Stimulated activated CD8-positive, alpha-beta memory T cell treated with anti-CD3 and anti-CD28 coated beads, Interleukin-4, amount 100 ng/mL, for 1 hour (primary cell): ENCODE measurements at places on chromosomes 4 and X.

- DNase-seq = no peak
Observed at GRCh38 chr4:20603671-20604313, 96.5 kb upstream of the PACRGL start.

GRCh38 chrX:56031409-56031808, 200.7 kb upstream of the KLF8 start:
- DNase-seq = no peak

DNA sequence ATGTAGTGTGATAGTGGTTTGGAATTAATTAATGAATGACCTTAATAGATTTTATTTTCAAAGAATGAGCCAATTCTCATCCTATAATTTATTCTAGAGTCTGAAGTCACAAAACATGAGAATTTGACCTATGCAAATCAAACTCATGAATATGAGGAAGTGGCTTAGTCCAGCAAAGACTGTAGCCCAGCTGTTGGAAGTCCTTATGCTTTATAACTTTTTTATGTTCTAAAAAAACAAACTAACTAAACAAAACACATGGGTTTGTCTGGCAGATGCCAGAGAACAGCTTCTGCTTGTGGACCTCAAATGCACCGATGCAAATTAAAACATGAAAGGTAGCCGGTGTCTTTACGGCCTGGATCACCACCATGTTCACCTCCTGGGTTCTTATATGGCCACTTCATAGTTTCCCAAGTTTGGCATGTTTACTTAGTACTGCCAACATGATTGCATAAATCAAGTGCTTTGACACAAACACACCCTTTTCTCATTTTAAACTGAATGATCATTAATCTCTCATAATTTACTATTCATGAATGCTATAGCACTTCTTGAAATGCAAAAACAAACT, 277.4 kb downstream of the PAPSS1 start:
- DNase-seq = no peak

- no peak for DNase-seq
Observed at GRCh38 chr4:76197971-76198410, 15.6 kb downstream of the SCARB2 start.

- no peak for DNase-seq
Observed at GRCh38 chrX:129686422-129686948, 31.7 kb upstream of the APLN start.

GRCh38 chrX:41108463-41109205, 23.4 kb downstream of the USP9X start:
- no peak for DNase-seq

GRCh38 chr4:48554606-48555005, 64.6 kb downstream of the ZAR1 start:
- DNase-seq = no peak

DNA sequence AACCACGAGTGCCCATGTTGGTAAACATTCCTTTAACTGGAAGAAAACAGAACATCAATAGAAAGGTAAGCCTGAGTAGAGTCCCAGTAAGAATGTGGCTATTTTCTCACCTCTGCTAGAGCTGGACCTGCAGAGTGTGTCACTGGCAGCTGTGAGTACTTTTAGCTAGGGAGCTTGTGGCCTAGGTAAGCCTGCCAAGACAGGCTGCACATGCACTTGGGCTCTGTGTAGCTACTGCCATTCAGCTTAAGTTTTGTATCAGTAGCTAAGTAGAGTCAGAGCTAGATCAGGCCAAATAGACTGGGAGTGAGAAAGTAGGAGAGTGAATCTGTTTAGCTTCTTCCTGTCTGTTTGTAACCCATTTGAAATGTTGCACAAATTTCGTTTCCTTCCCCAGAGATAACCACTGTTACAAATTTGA, 35.3 kb downstream of the RBPJ start:
- DNase-seq = no peak

GRCh38 chr4:4721636-4722035, 137.8 kb upstream of the MSX1 start:
- no peak for DNase-seq
